ENCODE measurements at places on chromosomes 5 and 9.

DNA sequence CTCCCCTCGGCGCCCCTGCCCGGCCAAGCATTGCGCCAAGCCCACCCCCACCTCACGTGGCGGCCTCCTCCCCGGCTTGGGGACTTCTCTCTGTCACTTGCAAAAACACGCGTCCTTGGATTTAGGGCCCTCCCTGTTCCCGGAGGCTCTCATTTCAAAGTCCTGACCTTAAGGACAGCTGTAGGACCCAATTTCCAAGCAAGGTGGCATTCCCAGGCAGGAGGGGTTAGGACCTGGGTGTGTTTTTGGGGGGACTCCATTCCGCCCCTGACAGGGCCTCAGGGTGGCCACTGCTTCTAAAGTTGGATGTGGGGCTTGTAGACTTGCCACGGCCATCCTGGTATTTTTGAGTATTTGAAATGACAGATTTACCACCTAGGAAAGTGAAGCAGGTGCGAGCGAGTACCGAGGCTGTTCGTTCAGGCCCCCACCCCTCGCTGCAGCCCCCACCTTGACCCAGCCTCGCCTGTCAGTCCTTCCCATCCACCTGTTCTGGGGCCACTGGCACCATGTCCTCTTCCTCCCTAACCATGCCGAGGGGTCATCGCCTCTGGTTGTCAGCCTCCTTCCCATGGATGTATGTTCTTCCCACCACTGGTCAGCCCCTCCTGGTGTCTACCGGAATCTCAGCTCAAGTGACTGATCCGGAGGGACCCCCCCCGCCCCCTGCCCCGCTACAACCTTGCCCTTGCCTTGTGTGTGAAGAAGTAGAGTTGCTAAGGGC, 52.4 kb downstream of the MRPL36 start:
- DNase-seq: no peak

GRCh38 chr5:180294913-180295555, 3.2 kb upstream of the MAPK9 start:
- peak; percentile 41 for DNase-seq

DNA sequence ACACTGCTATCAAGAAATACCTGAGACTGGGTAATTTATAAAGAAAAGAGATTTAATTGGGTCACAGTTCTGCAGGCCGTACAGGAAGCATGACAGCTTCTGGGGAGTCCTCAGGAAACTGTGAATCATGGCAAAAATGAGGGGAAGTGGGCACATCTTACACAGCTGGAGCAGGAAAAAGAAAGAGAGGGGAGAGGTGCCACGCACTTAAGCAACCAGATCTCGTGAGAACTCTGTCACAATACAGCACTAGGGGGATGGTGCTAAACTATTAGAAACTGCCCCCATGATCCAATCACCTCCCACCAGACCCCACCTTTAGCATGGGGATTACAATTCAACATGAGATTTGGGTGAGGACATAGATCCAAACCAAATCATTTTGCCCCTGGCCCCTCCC, 105.5 kb upstream of the CPLX2 start:
- no peak for DNase-seq

- no peak for DNase-seq
Measured at GRCh38 chr9:27856054-27856453, 282.8 kb upstream of the C9orf72 start.

- no peak for DNase-seq
Measured at GRCh38 chr5:1907616-1908015, 24.9 kb upstream of the IRX4 start.

DNA sequence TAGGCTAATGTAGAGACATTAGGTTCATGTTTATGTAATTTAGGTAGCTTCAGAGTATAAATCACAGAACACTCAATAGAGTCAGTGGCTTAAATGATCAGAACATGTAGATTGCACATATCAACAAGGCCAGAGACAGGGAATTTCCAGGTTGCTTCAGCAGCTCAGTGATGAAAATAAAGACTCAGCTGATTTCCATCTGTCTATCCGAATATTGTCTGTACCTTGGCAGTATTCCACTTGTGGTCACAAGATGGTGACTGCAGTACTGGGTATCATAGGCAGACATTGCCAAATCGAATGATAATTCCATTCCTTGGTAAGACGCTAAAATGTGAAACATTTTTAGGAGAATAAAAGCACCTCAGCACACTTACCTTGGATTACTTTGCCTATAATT, 702.2 kb downstream of the MAT2B start:
- no peak for DNase-seq

DNA sequence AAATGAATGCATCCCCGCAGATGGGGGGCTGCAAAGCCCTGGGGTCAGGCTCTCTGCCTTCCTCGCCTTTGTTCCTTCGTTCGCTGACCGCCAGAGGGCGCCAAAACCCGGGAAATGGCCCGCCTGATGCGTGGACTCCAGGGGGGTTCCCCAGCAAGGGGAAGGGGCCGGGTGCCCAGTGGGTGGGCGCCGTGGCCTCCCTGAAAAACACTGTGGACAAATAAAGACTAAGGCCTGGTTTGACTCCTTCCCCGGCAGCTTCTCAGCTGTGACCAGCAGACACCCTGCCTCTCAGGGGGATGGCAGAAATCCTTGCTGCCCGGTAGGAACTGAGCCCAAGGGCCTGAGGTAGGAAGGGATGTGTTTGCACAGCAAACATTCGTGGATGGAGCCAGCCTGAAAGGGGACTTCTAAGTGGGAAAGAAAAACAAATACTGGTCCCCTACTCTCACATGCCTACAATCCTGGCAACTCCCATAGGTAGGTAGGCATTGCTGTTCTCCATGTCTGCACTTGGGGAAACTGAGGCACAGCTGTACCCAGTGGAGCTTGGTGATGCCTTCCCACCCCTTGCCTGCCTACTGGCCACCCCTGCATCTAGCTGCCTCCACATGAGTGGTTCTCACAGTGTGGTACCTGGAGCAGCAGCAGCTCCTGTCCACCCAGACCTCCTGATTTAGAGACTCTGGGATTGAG, 57.7 kb downstream of the DUSP1 start:
- DNase-seq: peak; percentile 96

- DNase-seq: no peak
Measured at GRCh38 chr5:64939772-64940510, 171.2 kb downstream of the CWC27 start.

- no peak for DNase-seq
Measured at GRCh38 chr5:55173687-55174230, 782 bp upstream of the CDC20B start.

DNA sequence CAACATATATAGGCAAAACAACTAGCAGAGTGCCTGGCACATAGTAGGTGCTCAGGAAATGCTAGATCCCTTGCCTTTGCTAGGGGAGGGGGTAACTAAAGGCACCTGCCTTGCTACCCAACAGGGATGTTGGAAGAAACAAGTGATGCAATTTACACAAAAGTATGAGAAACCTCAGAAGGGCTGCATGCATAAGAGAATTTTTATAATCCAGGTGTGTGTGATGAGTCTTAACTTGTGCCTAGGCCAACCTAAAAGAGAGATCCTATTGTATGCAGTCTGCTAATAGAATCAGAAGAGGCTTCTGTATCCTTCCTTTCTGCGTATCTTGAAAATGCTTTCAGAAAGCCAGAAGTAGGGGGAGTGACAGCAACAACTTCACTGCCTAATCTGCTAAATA, 135.9 kb downstream of the SLIT3 start:
- DNase-seq: no peak

- peak; percentile 79 for DNase-seq
Measured at GRCh38 chr5:150129813-150130492, 25.7 kb downstream of the PDGFRB start.

- no peak for DNase-seq
Measured at GRCh38 chr5:103525361-103525760, 37.2 kb downstream of the NUDT12 start.

- no peak for DNase-seq
Measured at GRCh38 chr9:78958892-78959291, 612.9 kb upstream of the TLE4 start.

DNA sequence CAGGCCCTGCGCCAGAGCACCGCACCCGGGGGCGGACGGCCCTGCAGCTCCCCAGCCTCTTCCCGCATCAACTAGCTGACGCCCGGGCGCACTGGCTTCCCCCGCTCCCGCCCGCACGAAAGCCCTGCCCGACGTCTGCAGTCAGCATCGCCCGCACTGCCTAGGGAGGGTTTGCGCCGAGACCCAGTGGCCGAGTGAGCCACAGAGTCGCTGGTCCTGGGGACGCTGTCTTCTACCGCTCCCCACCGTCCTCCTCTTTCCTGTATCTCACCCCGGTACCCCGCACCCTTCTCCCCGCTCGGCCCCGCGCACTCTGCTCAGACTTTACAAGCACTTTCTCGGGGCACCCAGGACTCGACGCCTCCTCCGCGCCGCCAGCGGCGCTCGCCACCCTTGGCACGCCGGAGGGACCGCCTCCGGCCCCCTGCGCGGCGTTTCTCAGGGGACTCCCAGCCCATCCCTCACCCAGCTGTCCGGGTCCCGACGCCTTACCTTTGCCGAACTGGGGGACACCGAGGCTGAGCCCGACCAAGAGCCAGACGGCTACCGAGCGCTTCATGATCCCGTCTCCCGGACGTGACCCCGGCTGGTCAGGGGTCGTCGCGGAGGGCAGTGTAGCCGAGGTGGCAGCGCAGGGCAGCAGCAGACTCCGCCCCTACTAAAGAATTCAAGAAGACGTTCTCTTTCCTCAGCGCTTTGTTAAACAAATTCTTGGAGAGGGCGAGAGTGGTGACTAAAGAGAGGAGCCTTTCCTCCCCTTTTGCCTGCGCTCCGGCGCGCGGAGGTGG, 670 bp downstream of the EDIL3 start:
- DNase-seq: no peak

- DNase-seq: peak; percentile 89
Measured at GRCh38 chr9:87662808-87663528, 63.0 kb upstream of the CTSL start.

DNA sequence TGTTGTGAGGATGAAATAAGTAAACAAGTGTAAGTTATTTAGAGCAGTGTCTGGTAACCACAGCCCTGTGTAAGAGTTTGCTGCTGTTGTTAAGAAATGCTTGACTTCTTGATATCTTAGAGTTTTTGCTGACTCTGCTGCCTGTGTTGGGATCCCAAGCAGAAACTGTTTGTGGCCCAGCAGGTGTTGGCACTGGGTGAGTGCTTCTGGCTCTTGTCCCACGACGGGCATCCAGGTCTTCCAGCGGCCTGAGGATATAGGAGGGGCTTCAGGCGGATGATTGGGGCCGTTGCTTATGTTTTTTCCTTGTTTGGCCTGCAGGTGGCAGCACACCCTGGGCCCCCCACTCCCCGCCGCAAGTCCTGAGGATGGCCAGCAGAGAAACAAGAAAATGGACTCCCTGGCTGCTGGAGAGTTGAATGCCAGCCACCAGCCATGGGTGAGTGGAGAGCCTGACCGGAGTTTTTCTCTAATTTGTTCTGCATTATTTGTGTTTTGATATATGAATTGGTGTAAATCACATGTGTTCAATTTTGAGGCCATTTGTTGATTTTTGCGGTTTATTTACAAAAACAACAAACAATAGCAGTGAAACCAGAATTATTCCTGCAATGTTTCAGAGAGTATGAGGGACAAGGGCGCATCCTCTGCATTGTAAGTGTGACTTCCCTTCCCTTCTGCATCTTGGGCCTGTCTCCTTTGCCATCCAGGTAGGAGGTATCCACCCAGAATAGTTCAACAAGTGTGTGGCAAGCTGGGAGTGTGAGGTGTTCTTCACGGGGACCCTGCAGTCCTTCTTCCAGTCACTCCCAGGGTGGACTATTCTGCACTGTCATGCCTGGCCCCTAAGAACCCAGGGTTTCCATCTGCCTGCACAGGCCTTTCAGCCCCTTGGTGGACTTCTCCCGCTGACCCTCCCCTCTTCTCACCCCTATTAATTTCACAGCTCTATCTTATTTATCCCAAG, 50.3 kb downstream of the SLC22A5 start:
- DNase-seq: peak; percentile 83

DNA sequence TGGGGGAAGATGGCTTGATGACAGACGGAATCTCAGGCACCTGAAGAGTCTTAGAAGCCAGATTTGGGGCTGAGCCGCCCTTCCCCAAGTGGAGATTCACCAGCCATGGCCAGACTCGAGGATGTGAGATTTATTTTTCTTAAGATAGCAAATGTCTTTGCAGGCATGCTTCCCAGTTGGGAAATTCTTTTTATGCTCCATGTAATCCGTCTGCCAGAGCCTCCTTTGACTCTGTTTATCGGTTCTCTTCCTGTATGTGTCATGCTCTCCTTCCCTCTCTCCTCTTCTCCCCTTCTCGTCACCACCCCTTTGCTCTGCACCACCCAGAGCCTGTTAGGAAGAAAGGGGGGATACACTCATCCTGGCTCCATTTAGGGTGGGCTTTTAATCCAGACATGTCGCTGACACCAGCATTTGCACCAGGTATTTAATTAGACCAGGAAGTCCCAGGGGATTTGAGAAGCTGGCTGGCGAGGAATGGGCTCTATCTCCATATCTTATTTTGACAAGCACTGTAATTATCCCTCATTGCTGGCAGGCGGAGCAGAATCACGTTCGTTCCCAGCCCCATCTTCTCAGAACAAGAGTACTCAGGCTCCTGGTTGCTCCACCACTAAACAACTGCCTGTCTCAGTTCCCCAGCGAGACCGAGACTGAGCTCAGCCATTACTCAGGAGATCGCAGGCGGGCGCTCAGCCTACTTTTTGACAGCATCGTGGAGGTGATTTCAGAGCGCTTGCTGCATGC, 50.9 kb downstream of the KCNIP1 start:
- no peak for DNase-seq

GRCh38 chr5:167652690-167653089, 638.8 kb upstream of the WWC1 start:
- no peak for DNase-seq

- DNase-seq: no peak
Measured at GRCh38 chr5:72476721-72477120, 30.5 kb downstream of the ZNF366 start.

DNA sequence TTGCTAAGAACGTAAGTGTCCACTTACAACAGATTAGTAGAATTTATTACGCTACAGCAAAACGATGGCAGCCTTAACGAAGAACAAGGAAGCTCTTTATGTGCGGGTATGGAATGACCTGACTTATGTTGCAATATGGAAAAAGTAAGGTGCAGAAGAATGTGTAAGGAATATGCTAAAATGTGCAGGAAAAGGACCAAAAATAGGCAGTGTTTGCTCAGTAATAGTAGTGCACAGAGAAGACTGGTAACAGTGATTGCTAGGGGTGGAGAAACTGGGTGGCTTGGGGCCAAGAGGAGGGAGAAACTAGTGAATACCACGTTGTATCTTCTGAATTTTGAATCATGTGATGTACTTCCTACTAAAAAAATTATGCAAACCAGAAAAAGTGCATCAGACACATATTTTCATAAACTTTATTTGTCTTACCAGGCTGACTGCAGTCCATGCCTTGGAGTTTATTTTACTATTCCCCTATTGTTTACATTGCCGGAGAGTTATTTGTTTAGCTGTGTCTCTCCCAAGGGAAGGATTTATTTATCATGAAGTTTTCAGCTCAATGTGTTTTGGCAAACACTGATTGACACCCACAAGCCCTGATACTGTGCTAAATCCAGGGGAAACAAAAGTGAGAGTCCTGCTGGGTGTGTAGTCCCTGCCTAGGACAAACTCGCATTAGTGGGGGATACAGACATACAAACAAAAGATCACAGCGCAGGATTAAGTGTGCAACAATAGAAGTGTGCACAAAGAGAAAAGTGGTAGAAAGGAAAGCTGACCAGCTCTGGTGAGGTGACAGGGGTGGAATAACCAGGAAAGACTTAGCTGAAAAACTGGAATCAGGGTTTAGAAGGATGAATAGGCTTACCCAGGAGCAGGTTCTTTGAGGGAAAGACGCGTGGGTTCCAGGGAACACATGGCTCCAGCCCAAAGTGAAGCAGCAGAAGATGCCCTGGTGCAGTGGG, 34.0 kb upstream of the ZNF484 start:
- DNase-seq: no peak
